ENCODE measurements at places on chromosomes 11 and 22.

DNA sequence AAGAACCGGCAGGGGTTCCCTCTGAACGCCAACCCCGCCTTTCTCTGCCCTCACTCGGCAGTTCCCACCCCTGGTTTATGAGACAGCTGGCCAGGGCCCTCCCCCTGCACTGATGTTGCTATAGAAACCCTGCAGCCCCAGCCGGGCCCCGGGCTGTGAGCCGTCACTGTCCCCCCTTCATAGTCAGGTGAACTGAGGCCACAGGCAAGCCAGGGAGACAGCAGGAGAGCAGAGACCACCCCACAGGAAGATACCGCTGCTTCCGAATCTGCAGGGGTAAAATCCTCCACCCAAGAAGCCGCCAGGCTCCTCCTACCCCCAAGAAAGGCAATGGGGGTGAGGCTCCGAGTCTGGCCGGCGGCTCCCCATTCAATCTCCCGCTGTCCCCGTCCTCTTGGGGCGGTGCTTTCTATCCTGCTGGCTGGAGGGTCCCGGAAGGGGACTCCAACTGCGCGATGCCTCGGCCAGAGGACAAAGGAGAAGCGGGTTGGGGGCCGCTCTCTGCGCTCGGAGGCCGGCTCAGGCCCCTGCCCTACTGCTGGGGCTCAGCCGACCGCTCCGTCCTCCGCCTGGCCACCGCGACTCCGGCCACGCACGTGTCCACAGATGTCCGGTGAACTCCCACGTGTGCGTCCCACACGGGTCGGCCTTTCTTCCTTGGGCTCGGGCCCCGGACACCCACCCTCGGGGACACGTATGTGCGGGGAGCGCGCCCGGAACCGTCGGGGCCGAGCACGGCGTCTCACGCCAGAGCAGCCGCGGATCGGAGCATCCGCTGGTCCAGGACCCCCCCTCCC lies 587 bp downstream of the SLC25A22 start:
- DNase-seq = peak; percentile 73

DNA sequence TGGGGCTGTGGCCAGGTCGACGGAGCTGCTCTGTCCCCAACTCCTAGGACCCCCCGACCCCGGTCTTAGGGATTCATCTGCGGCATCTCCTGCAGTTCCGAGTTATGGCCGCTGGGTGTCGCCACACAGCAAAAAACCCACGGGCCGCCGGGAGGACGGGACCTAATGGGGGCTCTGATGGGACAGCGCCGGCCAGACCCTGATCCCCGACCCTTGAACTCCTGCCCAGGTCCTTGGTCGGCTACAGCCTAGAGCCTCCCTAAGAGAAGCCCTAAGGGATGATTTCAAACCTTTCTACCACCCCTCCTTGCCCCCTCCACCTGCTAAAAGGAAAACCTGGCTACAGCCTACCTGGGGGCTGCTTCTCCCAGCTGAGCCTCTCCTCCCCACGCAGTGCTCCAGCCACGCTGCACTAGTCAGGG lies 30.8 kb upstream of the LRRC10B start:
- peak; percentile 79 for DNase-seq

GRCh38 chr22:20395181-20395906 lies 1.4 kb downstream of the ZNF74 start:
- no peak for DNase-seq

- DNase-seq = peak; percentile 59
Measured at GRCh38 chr11:119316016-119316728, 758 bp downstream of the MCAM start.

DNA sequence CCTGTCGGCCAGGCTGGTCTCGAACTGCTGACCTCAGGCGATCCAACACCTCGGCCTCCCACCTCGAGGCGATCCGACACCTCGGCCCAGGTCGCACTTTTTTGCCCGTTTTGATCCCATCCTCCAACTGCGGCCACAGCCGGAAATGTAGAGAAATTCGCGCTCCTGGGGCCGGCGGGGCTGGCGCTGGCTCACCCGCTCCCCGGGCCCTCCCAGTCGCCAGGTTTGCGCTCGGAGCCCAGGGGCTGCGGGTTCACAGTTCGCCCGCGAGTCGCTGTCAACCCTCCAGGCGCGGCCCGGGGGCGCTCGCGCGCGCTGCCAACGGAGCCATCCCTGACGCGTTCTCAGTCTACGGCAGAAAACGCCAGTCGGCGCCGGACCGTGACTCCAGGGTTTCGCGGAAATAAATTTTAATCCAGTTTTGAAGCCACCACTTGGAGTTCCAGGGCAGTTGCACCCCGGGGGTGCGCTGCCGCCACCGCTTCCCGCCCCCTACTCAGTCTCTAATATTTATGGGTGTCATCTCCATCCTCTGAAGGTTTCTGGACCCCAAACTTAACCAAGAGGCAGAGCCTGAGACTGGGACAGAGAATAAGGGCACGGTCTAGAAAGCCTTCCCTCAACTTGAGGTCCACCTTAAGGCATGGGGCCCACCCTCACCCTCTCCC lies 1.5 kb upstream of the KLHDC7B start:
- peak; percentile 85 for DNase-seq

DNA sequence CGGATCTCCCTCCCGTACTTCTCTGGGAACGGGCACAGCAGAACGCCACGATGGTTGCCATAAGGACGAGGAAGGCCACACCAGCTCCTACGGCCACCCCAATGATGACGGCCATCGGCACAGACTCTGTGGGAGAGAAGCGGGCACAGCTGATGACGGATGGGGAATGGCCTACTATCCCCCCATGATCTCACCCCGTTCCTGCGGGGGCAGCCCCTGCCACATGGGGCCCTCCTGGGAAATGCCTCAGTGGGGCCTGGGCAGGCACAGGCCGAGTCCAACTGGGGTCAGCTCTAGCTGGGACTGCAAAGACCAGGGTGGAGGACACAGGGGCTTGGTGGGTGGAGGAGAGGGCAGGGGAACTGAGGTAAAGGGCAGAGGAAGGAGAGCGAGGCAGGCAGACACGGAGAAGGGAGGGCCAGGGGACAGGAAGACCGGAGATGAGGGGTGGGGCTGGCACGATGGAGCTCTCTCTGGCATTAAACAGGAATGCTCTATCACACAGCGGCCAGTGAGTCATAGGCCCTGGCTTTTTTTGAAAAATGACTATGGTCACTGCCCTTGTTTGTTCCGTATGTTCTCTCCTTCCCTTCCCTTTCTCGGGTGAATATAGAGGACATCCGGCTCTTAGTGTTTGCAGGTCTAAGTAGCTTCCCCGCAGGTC lies 76.0 kb downstream of the ST3GAL4 start:
- peak; percentile 72 for DNase-seq

DNA sequence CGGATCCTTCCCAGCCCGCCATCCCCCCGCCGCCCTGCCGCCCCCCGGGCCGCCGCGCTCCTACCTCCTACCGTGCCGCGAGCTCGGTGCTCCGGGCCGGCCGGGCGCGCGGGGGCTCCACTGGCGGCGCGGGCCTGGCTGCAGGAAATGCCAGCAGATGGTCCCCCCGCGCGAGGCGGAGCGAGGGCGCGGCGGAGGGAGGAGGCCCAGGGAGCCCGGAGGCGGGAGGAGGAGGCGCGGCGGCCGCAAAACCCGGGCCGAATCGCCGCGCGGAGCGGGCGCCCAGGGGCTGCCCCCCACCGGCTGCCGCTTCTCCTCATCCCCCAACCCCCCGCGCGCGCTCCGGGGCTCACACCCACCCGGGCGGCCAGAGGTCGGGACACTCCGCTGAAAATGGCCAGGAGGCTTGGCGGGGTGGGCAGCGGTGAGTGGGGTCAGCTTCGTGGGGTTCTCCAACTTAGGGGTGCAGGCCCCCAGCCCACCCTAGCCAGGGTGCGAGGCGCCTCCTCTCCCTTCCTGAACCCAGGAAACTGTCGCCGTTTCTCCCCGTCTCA lies at the start of gene OSBPL5:
Gene OSBPL5, minus strand, starts transcription at position 159 of the 554 bp plus-strand sequence. CDS start 36,162 bp downstream, outside the sequence.
- peak; percentile 83 for DNase-seq

DNA sequence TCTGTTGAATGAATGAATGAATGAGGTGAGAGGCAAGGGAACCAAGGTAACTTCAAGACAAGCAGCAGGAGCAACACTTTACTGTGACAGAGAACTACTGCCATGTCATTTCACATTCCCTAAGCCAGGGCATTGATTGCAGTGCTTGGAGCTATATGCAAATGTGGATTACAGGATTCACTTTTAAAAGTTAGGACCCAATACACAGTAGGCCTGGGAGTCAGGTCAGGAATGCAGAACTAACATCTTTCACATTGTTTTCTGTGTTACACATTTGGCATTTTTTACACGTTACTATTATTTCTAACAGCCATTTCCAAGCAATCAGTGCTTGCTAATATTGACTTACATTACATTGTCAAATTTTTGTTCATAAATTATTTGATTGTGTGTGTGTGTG lies 26.2 kb upstream of the ME3 start:
- DNase-seq = no peak

DNA sequence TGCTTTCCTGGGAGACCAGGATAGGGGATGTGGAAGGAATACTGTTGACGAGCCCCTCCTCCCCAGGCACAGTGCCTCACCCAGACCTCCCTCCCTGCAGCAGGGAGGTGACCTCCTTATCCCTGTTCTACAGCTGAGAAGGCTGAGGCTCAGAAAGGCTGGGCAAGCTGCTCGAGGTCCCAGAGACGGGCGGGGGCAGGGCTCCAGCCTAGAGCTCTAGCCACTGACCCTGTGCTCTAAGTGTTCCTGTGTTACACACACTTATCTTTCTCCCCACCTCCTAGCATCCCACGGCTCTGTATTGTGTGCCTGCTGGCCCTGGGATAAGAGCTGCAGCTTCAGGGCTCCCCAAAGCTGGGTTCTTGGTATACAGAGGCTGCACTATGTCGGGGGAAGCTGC lies 7.9 kb downstream of the CCDC134 start:
- no peak for DNase-seq

DNA sequence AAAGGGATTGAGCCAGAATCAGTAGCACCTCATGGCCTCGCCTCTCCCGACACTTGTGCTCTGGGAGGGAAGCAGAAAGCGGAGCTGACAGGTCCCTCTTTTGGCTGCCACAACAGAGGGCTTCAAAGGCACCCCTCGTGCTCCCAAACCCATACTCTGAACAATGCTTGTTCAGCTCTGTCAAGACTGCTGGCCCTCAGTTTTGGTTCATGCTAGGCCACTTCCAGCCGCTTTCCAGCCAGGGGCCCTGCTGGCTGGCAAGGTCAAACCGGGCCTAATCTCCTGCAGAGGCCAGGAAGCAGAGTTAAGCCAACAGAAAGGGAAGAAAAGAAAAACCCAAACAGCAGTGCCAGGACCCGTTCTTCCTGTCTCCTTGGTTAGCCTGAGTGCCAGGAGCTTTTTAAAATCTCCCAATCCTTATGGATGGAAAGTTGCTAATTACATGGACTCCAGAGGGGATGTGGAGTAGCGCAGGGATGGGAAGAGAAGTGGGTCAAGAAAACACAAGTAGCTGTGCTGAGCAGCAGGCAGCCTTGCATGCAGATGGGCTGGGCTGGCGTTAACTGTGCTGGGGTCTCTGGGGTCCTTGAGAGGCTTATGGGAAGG lies 150.6 kb downstream of the GRIK4 start:
- DNase-seq = no peak

- DNase-seq = no peak
Measured at GRCh38 chr22:27754247-27754887, 47.2 kb downstream of the MN1 start.

- DNase-seq = no peak
Measured at GRCh38 chr11:113238721-113239120, 75.7 kb upstream of the TTC12 start.

- no peak for DNase-seq
Measured at GRCh38 chr11:77340501-77340900, 39.0 kb upstream of the GDPD4 start.

DNA sequence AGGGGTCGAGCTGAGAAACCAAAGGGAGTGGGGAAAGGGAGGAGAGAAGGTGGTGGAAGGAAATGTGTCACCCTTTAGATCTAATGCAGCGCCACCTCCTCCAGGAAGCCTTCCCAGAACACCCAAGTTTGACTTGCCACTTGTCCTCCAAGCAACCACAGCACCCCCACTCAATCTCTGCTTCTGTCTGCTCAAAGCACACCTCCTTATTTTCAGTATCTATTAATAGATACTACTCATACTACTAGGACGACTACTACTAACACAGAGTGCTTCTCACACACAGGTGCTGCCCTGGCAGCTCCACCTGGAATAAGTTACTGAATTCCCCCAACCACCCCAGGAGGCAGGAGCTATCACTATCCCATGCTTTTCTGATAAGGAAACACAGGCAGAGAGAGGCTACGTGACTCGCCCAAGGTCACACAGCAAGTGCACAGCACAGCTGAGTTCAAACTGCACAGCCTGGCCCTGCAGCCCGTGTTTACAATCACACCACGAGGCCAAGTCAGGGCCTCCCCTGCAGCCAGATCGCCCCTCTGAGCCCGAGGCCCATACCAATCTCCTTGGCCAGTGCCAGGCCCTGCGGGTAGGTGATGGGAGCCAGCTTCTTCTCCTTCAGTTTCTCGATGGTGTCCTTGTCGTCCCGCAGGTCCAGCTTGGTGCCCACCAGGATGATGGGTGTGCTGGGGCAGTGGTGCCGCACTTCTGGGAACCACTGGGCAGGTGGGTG lies 13.2 kb downstream of the RAC2 start:
- no peak for DNase-seq

GRCh38 chr11:116930586-116930985 lies 93.2 kb upstream of the APOA1 start:
- DNase-seq = no peak

- no peak for DNase-seq
Measured at GRCh38 chr11:56396047-56396446, 16.4 kb upstream of the OR5AL1 start.

GRCh38 chr22:40251106-40251505 lies 73.4 kb downstream of the TNRC6B start:
- no peak for DNase-seq

GRCh38 chr11:127049486-127049885 lies 48.9 kb upstream of the KIRREL3 start:
- no peak for DNase-seq

All from psoas muscle (tissue), 8 donors.